ENCODE measurements at places on chromosomes 16 and 17.

DNA sequence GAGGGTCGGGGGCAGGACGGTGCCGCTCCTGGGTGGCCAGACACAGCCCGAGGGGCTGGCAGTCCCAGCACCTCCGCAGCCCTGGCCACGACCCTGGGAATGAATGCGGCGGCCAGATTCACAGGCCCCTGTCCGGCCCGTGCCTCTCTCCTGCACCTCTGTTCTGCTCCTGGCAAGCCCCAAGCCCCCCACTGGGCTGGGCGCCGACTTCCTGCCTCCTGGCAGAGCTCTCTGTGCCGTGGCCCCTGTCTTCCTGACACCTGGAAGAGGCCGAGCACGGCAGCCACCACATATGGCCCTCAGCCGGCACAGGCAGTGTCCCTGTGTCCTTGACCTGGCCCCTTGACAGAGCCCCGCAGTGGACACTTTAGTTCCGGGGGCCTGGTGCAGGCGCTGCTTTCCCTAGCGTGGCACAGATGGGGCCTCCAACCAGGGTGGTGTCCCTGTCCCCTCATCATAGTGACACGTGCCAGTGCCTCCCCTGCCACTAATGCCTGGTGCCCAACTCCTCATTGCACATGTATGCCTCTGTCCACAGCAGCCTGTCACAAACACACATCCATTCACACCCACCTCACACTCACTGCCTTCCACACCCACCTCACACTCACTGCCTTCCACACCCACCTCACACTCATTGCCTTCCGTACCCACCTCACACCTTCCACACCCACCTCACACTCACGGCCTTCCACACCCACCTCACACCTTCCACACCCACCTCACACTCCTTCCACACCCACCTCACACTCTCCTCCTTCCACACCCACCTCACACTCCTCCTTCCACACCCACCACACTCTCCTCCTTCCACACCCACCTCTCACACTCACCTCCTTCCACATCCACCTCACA, 110.6 kb upstream of the PLCG2 start:
- no peak for DNase-seq

DNA sequence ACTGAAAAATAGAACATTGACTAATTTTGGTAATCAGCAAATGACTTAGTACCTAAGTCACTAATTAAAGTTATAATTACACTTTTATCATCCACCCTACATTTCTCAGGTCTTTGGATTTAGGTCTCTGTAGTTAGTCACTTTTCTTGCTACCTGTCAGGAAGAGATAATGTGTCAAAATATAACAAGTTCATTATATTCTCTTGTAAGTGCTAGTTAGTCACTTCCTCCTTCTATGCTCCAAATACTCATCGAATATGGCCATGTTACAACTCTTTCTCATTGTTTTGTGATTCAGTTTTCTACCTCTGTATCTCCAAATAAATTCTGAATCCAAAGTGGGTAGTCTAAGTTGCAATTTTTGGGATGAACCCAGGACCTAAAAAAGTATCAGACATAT, 163.5 kb upstream of the KIF2B start:
- DNase-seq: no peak

GRCh38 chr16:53092284-53092683, 37.5 kb downstream of the CHD9 start:
- DNase-seq: no peak

DNA sequence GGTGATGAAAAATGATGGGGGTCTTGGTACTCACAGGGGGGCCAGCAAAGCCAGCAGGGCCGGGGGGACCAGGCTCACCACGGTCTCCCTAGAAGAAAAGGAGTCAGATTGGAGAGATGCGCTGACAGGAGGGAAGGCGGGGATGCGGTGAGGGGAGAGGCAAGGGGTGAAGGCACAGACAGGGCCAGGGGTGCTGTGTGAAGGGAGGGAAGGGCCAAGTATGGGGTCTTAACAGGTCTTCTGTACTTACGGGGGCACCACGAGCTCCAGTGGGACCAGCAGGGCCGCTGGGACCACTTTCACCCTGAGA, 11.2 kb downstream of the COL1A1 start:
- DNase-seq: no peak

DNA sequence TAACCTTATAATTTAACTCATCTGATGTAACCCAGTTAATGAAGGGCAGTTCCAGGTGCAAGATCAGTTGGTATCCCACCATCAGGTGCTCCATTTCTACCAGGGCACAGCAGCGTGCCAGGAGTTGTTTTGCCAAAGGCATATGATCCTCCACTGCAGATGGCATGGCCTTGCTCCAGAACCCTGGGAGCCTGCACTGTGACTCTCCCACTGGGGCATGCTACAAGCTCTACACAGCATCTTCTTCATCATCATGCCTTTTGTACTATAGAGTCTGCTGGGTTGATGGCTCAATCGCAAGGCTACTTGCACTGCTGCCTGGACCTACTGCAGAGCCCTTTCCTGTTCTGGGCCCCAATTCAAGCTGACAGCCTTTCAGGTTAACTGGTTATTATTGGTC, 11.3 kb upstream of the MAPT start:
- no peak for DNase-seq

GRCh38 chr16:85396879-85397871, 215.9 kb upstream of the GSE1 start:
- no peak for DNase-seq

DNA sequence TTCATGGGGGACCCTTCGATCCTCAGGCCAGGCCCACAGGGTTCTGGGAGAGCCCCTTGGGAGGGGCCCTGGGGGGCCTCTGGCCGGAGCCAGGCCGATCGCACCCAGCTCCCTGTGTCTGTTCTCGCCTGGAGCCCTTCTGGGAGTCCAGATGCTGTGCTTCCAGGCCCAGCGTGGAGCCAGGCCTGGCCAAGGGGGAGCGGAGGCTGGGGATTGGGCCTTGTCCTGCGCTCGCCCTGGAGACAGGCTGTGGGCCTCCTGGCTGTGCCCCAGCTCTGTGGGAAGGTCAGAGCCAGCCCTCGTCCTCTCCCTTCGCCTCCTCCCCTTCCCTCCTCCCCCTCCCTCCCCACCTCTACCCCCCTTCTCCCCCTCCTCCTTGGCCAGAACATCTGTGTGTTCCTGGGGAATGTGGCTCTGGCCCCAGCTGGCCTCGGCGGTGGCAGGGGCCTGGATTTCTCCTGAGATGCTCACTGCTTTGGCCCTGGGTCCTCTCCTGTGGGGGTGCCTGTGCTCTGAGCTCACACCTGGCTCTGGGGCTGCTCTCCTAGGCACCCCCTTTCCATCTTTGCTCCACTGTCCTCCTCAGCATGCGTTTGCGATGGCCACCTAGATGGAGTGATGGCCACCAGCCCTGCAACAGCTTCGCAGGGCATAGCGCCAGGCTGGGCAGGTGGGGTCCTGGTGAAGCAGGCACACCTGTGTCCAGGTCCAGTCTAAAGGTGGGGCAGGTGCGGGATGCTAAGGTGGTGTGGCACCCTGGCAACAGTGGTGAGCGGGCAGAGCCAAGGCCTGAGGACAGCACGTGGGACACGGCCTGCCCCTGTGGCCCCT, 90.6 kb upstream of the CIBAR2 start:
- DNase-seq: peak; percentile 96

DNA sequence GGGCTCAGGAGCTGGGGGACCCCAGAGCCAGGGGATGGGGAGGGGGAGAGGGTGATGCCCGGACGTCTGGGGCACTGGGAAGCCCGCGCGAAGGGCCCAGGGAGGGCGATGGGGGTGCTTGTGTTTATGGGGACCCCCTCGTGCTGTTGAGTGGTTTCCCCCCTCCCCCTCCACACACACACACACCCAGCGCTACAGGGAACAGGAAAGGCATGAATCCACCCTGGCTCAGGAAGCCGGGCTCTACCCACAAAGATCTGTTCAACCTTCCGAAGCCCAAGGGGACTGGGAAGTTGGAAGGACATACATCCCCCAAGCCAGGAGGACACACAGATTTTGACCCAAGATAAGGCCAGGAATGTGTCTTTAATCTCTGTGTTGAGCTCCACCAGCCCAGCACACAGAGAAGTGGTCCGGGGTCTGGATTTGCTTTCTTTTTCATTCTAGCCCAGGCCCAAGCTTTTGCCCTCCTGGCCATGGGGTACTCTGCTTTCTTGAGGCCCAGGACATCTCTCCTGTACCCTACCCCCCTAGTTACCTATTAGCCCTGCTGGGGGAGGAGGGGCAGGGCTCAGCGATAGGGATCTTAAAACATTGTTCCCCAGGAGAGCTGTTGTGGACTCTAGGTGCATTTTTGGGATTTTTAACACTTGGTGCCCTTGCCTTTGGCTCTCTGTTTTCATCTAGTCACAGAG, 1.2 kb downstream of the UBALD2 start:
- DNase-seq: peak; percentile 50

- DNase-seq: no peak
Measured at GRCh38 chr17:73160980-73161630, 3.7 kb upstream of the SSTR2 start.

DNA sequence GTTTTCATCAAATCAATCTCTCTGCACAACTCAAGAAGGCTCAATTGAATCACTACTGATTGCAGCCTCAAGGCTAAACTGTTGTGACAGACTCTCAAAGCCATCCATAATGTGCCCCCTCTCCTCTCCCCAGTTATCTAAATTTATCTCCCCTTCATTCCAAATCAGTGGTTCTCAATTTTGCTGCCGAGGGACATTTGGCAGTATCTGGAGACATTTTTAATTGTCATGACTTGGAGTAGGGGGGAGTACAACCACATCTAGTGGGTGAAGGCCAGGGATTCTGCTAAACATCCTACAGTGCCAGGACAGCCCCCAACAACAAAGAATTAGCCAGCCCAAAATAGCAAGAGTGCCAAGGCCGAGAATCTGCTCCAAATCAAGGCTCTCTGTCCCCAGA, 9.1 kb downstream of the USP31 start:
- DNase-seq: no peak

- DNase-seq: no peak
Measured at GRCh38 chr17:72244494-72244893, 123.7 kb downstream of the SOX9 start.

DNA sequence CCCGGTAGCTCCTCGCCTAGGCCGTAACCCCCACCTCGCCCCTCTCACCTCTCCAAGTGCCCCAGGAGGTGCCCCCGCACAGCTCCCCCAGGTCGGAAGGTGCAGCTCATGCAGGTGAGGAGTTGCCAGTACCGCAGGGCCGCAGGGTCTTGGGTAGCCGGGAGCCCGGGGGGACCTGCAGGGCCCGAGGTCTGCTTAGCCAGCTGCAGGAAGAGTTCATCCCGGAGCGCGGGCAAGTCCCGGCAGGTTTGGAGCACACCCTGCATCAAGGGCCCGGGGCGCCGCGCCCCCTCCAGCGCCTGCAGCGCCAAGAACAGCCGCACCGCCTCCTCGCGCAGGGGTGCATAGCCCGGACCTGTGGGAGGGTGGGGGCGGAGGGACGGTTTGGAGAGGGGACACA, 4.8 kb downstream of the PLEKHH3 start:
- DNase-seq: no peak

DNA sequence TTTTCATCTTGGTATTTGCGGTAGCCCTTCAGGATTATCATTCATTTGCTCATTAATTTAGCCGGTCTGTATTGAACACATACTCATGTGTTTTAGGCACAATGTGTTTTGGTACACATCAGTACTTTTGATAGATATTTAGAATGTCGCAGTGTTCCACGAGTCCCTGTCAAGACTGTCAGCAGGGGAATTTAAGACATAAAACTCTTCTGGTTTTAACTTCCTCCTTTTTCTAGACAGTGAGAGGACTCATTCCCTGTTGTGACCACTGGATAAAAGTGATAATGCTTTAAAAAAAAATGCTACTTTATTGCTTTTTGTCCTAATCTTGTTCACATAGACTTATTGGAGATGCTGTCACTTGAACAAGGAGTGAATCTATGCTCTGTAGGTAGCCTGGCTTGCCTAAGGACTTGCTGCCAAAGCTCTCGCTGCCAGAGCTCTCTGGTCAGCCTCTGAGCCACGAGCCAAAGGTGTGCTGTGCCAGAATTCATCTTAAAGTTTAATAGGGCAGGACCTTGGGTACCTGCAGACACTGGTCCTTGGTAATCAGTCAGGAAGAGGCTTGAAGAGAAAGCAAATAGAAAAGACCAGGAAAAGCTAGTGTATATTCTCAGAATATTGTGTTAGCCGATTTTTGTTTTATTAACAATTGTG, 5.4 kb downstream of the DCAF7 start:
- no peak for DNase-seq

GRCh38 chr17:51443646-51444045, 183.3 kb downstream of the UTP18 start:
- DNase-seq: no peak

DNA sequence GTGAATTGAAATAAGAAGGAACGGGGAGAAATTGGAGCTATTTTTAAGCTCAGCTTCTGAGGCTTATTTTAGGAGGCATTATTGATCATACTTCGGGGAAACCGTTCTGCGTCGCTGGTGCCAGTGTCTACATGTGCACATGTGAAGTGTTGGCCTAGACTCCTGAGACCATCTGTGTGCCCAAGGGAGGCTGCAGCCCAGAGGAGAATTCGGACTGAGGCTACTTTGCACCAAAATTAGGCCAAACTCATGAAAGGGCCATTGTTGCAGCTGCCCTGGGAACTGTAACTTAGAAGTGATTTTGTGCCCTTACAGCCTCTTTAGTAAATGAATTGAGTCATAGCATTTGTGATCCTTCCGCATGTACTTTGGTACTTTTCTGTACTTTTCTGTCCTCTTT, 102.0 kb upstream of the NOL11 start:
- DNase-seq: no peak

DNA sequence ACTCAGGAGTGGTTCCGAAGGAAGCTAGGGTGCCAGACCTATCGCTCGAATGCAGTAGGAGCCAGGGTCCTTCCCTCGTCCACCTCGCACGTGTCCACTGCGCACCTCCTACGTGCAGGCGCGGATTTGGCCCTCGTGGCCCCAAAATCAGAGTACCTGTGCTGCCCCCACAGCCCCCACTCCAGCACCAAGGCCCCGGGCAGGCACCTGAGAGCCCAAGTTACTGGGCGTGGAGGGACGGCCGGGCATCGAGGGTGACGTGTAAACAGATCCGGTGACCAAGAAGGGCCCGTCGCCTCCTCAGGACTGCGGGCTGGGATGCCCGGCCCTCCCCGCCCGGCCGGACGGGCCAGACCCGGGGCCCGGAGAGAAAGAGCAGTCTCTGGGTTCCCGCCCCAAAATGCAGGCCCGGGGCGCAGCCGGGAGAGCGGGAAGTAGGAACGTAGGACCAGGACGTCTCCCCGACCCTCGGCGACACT, 492 bp downstream of the SLC25A39 start:
- DNase-seq: no peak

DNA sequence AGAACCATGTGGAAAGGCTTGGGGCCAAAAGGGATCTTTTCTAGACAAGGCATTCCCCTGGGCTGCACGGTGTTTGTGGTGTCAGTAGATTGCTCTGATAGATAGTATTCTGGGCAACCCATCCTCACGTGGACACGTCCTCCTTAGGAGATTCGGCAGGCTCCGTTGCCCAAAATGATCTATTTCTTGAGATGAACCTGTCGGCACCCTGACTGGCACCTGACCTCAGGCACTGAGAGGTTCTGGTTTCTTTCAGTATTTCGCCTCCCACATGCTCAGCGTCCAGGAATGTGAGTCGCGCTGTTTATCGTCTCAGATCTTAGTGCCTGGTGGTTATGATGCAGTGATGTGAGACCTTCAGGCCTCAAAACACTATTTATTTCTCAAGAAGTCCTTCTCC, 89.7 kb downstream of the MARCHF10 start:
- DNase-seq: no peak

Measured in lung (tissue), 17 donors.